Fibroblast of lung (primary cell): ENCODE measurements at places on chromosomes 11 and 22.

DNA sequence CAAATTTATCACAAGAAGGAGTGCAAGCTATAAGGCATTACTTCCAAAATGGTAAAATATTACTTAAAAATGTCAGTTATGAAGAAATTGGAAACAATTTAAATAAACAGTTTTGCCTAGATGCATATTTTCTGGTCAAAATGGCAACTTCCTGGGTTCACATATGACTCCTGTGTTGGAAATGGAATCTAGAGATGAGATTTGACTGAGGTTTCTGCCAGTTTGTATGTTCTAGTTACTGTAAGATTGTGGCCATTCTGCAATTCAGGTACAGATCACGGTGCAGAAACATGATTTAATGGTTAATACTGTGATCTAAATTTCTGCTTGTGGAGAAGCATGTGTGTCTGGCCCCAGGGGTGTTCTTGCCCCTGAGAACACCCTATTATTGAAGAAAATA is 3.4 kb upstream of the OR4C6 start:
- no peak for DNase-seq
- H3K27me3 ChIP-seq, result no peaks in the 10 kb centered on the region
- no peak overlapping the region for H3K4me3 ChIP-seq
- H3K4me1 ChIP-seq, result no peaks in the 10 kb centered on the region
- H3K36me3 ChIP-seq, result no peaks in the 10 kb centered on the region
- no peak overlapping the region for H3K27ac ChIP-seq

DNA sequence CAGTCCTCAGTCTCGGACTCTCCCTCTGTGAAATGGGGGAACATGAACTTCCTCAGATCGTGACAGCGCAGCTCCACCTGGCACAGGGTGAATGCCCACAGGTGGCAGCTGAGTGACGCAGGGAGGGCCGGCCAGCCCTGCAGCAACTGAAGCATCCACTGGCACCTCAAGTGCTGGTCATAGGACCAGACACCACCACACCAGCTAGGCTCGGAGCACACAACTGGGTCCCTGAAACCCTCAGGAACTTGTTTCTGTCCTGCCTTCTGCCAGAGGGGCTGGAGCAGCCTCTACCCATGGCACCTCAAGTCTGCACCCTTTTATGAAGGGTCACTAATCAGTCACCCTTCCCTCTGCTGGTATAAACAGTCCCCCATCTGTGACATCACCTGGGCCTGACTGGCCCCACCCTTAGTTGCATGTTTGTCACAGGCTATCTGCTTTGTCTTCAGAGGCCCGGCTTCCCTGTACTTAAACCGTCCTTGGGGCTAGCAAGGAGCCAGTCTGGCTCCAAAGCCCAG is 7.4 kb upstream of the CDC42BPG start:
- peaks cover 41% of the 10 kb centered on the region for H3K4me1 ChIP-seq
- no peak for DNase-seq
- H3K36me3 ChIP-seq, result peaks cover 37% of the 10 kb centered on the region

GRCh38 chr22:36588285-36588684 is 59.3 kb upstream of the EIF3D start:
- H3K4me1 ChIP-seq, result no peaks in the 10 kb centered on the region
- no peak overlapping the region for H3K4me3 ChIP-seq
- H3K27me3 ChIP-seq, result peaks cover 10% of the 10 kb centered on the region
- H3K36me3 ChIP-seq, result no peaks in the 10 kb centered on the region

DNA sequence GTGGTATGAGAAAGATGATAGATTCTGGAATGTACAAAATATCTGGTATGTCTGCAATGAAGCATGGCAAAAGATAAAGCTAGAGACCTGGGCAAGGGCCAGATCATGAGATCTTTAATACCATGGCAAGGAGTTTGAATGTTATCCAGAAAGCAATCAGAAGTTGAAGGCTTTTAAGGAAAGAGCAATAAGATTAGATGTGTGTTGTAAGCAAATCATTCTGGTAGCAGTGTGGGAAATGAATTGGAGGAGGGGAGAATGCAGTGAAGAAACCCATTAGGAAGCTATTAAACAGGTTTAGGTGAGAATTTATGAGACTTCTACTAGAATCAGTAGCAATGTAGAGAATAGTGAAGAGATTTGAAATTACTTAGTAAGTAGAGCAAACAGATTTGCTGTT is 32.2 kb upstream of the SYT9 start:
- no peaks in the 10 kb centered on the region for H3K4me1 ChIP-seq
- no peak overlapping the region for H3K27ac ChIP-seq
- no peaks in the 10 kb centered on the region for H3K36me3 ChIP-seq
- no peak overlapping the region for H3K4me3 ChIP-seq

GRCh38 chr22:39229075-39229474 is 15.7 kb downstream of the PDGFB start:
- DNase-seq, result no peak
- H3K27me3 ChIP-seq, result no peaks in the 10 kb centered on the region
- H3K36me3 ChIP-seq, result no peaks in the 10 kb centered on the region
- peaks cover 1% of the 10 kb centered on the region for H3K4me1 ChIP-seq
- no peak overlapping the region for H3K27ac ChIP-seq

DNA sequence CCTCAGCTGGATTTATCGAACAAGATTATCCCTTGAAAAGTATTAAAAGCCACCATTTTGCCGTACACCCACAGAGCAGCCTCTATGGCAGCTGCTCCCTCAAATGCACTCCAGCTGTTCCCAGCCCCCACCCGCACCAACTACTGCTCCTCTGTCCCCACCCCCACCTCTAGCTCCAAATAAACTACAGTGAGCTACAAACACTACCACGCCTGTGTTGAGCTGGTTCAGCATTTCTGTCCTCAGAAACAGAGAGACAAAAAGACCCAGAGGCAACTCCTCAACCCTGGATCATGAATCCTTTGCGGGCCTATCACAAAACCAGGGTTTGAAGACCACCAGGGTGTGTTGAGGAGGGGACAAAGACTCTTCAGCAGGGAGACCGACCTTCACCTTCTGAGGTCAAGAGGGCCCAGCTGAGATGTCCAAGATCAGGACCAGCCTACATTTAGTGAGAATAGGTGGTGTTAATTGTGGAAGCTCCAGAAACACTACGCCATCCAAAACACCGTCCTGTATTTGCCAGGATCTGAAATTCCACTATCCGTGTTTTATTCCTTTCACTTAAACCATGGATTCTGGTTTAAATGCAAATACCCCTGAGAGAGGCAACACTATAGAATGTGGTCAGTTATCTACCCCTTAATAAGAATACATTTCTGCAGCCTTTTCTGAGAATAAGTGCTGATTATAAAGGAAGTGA is 195.9 kb downstream of the DSCAML1 start:
- H3K4me1 ChIP-seq, result no peaks in the 10 kb centered on the region
- no peaks in the 10 kb centered on the region for H3K27me3 ChIP-seq
- no peak overlapping the region for H3K27ac ChIP-seq

DNA sequence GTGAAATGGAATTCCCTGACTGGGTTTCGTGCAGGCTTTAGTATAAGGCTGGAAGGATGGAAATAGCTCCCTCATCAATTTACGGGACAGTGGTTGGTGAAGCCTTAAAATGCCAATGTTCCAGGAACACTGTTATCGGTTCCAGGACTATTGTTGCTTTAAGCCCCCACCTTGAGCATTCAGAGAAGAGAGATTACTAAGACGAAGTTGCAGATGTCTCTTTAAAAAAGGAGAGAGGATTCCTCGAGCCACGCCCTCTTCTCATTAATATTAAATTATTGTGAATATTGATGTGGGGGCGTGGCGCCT is 195 bp upstream of the CREB3L1 start:
- no peaks in the 10 kb centered on the region for H3K27me3 ChIP-seq
- H3K4me3 ChIP-seq, result peak overlapping the region; percentile 70
- peaks cover 2% of the 10 kb centered on the region for H3K36me3 ChIP-seq
- H3K27ac ChIP-seq, result no peak overlapping the region
- peak; percentile 72 for DNase-seq

DNA sequence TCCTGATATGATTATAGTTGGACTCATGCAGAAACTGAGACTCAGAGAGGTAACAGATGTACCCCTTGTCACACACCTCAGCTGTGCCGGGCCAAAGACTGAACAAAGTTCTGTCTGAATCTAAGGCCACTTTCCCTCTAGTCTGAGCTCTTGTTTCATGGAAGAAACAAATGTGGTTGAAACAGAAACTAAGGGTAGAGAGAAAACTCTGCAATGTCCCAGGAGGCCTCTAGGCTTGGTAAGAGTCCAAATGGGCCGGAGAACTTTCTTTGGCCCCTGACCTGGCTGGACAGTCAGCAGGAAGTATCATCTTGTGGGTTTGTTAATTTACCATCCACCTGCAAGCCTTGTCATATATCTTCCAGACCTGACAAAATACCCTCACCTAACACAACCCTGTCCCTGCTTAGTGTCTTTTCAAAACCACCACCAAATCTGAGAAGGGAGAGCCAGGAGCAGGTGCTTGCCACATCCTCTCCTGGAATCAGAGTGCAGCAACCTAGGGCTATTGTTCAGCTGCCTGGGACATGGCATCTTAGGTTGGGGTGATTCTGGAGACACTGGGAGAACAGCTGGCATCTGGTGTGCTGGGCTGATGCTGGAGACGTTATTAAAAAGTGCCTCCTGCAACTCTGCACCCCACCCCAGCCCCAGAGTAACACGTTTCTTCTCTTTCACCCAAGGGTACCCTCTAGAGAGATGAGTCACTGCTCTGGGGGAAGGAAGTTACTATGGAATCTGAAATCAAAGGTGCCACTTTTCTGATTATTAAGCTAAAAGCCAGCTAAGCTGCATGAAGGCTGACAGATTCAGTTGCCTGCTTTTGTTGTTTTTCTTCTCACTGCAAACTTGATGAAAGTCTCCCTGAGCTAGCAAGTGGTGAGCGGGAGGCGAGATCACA is 126.3 kb upstream of the TIMP3 start:
- no peaks in the 10 kb centered on the region for H3K36me3 ChIP-seq
- no peak overlapping the region for H3K4me3 ChIP-seq
- H3K27me3 ChIP-seq, result peaks cover 3% of the 10 kb centered on the region
- no peak overlapping the region for H3K27ac ChIP-seq

DNA sequence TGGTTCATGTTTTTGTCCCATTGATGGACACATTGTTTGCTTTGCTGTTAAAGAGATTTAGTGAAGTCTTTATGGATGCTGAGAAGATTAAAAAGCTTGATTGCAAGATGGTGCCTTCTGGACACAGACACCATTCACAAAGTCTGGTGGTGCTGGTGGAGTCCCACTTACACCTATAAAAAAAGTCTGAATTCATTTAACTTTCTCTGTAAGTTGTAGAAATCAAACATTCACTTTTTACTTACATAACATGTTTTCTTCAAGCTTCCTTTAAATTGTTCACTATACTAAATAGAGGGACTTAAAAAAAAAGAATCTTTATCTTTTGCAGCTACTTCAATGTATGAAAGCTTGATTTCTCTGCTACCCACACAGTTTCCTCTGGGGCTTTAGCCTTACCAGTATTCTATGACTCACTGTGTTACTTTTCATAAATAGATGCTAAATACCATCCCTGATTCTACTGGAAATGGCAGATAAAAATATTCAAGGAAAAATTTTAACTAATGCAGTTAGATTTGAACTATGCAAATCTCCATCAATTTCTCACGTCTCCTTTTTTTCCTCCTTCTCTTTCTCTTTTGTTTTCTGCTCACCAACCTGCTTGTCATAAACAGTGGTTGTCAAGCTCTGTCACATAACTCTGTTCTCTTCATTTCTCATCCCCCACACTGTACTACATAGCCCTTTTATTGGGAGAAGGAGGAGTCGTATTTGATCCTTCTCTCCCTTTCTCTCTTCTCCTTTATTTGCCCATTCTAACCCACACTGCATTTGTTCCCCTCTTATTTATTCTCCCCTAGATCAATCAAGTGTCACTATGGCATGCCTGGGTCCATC is 89.7 kb downstream of the FAM76B start:
- H3K27me3 ChIP-seq, result no peaks in the 10 kb centered on the region
- no peaks in the 10 kb centered on the region for H3K36me3 ChIP-seq
- H3K4me1 ChIP-seq, result peaks cover 2% of the 10 kb centered on the region
- peak; percentile 38 for DNase-seq
- H3K4me3 ChIP-seq, result no peak overlapping the region

DNA sequence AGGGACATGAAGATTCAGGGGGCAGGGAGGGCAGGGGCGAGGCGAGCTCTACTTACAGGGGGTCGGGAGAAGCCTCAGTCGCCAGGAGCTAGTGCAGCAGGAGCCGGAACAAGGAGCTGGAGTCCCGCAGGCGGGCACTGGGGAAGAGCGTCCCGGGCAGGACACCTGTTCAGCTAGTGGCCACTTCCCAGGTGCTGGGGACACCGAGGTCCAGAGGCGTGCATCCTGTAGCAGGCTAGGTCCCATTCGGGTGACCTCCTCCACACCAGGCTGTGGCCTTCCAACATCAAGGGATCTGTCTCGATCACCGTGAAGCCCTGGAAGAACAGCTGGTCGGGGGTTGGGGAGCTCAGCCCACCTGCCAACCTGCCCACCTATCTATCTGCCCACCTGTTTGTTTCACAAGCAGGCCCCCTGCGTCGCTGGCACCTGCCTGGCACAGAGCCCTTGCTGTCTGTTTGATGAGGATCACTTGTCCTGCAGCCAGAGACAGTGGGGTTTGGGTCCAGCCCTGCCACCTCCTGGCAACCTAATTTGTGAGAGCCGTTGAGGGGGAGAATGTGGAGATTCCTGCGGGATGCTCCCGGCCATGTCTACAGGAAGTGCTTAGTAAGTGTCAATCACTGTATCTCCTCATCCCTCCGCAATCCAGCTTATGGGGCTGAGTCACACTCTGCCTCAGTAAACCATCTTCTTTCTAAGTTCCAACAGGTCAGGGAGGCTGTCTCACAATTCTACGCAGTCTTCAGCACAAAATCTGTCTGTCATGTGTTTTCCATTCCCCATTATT is 940.9 kb downstream of the BRD1 start:
- no peaks in the 10 kb centered on the region for H3K36me3 ChIP-seq
- no peaks in the 10 kb centered on the region for H3K27me3 ChIP-seq
- no peak for DNase-seq
- no peak overlapping the region for H3K4me3 ChIP-seq
- H3K27ac ChIP-seq, result no peak overlapping the region

DNA sequence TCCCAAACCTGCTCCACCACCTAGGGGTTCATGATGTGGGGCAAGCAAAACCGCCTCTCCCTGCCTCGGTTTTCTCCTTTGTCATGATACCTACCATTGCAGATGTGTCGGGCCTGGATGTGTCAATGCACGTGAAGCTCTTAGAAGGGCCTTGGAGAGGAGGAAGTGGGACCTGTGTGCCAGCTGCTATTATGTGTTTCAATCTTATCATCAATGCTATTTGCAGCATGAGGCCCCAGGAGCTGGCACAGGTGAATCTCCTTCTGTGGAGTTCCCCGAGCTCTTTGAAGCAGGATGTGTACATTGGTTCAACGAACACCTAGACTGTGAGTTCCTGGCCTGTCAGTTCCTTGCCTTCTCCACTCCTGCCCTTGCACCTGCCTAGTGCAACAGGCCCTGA is 331.6 kb downstream of the CTTN start:
- no peaks in the 10 kb centered on the region for H3K27me3 ChIP-seq
- no peaks in the 10 kb centered on the region for H3K36me3 ChIP-seq

DNA sequence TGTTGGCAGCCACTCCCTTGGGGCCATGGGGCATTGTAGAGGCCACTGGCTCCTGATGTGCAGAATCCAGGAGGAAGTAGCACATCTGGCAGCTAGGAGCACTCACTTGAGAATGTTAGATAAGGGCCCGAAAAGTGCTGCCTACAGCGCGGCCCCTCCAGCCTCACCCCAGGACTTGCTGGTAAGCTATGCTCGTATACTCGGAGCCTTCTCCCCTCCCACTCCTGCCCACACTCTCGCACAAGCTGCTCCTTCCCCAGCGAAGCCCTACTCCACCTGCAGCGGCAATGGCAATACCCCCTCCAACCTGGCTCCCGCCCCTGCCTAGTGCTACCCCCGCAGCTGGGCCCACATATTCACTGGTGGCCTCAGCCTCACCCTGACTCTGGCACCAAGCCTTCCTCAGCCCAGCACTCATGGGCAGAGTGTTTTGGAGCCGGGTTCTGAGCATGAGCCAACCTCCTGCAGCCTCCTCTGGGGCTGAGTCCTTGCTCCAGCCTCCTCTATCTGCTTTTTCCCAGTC is 47.7 kb downstream of the PDE2A start:
- no peaks in the 10 kb centered on the region for H3K27me3 ChIP-seq
- no peak for DNase-seq
- no peak overlapping the region for H3K4me3 ChIP-seq
- H3K36me3 ChIP-seq, result no peaks in the 10 kb centered on the region
- no peaks in the 10 kb centered on the region for H3K4me1 ChIP-seq
- H3K27ac ChIP-seq, result no peak overlapping the region
